Stomach (tissue), 19 donors: ENCODE measurements at places on chromosomes 11 and 22.
A peak's percentile ranks its signal among the peaks of the same experiment; 100 is the strongest.

DNA sequence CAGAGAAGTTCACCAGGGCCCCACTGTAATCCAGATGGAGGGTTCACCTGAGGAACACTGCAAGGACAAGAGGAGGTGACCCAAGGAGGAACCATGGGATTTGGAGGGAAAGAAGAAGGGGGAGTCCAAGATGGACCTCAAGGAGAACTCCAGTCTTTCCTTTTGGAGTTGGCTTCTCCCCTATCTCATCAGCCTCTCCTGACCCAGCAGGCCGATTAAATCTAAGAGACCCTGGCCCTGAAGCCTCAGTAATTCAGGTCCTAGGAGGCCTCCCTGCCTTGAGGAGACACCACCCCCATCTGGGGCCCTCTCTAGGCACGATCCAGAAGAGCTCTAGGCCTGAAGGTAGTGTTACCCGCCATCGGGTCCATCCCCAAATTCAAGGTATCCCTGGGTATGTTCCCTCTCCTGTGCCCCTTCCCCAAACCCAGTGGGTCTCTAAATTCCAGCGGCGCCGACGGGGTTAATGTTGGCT lies 15.1 kb upstream of the DGKZ start:
- no peak for DNase-seq

DNA sequence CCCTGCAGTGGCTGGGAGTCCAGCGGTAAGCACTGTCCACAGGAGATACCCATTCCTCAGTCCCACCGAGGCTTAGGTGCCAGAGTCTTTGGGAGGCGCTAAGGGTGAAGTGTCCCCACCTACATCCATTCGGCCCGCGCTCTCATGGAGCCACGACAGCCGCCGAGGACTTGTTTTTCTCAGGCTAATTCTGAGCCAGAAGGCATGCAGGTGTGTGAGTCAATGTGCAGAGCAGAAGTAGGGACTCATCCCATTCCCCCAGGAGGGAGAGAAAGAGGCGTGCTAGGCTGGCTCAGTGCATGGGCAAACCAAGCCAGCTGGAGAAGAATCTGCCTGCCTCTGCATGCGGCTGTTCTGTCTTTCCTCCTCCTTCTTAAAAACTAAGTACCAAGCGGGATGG lies 46.6 kb downstream of the KCNC1 start:
- no peak for DNase-seq

DNA sequence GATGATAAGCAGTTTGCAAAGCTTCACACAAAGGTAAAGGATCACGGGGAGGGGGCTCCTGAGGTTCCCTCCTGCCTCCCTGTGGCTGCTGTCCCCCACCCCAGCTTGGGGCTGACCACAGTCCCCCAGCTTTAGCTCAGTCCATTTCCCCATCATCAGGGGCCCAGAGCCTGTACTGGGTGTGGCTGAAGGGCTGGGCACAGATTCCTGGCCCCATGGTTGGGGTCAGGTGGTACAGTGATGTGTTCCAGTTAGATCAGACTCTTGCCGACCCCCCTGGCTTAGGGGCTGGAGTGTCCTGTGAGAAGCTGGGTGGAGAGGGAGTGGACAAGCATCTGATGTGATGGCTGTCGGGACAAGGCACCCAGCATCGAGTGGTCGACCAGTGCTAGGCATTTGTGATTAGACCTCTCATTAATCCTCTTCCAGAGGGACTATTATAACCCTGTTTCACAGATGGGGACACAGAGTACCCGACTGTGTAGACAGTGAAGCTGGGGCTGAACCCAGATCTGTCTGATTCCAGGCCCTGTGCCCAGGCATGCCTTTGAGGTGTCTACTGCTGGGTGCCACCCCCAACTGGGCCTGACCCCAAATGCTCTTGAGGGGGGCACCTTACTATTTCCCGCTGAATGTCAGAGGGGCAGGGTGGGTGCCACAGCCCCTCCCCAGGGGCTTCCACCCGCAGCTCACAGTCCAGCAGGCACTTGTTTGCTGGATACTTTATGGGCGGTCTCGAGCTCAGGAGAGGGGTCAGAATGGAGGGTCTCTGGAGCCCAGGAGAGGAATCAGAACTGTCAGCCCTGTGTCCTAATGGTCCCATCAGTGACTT lies 4.3 kb downstream of the SHANK3 start:
- no peak for DNase-seq

DNA sequence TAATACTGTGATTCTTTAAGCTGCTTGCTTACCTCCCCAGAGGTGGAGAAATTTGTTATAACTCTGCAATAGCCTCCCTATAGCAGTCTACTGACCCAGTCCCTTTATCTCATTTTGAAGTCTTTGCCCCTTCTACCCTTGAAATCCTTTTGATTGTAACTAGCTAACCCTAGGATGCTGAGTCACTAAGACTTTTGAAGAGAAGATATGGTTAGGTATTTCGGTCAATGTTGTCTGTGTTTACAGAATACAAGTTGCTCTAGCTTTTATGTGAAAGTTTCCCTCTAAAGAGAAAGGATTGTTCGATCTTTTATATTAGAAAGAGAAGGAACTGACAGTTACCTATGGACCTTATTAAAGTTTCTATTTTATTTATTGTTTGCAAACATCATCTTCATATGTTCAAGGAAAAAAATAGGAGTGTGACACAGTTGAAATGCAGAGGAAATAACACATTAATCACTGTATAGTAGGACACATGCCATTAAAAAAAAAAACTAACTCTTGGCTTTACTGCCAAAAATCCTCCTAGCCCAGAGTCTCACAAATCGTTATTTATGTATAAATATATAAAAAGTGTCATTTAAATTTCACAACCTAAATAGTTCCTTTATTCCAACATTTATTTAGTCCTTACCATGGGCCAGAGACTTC lies 3.1 kb downstream of the HYLS1 start:
- no peak for DNase-seq

GRCh38 chr11:120308081-120308480 lies 17.0 kb upstream of the TLCD5 start:
- no peak for DNase-seq

- no peak for DNase-seq
Measured at GRCh38 chr22:38724926-38725571, 19.3 kb downstream of the GTPBP1 start.

- peak; percentile 79 for DNase-seq
Measured at GRCh38 chr11:116707161-116707629, 65.6 kb downstream of the BUD13 start.

GRCh38 chr11:34158661-34159060 lies 53.2 kb downstream of the NAT10 start:
- DNase-seq, result no peak

GRCh38 chr11:23391031-23391430 lies 530.8 kb upstream of the CCDC179 start:
- no peak for DNase-seq

GRCh38 chr11:27120211-27120610 lies 79.6 kb downstream of the BBOX1 start:
- no peak for DNase-seq

GRCh38 chr22:30875481-30876215 lies 92.9 kb downstream of the MORC2 start:
- DNase-seq, result no peak

DNA sequence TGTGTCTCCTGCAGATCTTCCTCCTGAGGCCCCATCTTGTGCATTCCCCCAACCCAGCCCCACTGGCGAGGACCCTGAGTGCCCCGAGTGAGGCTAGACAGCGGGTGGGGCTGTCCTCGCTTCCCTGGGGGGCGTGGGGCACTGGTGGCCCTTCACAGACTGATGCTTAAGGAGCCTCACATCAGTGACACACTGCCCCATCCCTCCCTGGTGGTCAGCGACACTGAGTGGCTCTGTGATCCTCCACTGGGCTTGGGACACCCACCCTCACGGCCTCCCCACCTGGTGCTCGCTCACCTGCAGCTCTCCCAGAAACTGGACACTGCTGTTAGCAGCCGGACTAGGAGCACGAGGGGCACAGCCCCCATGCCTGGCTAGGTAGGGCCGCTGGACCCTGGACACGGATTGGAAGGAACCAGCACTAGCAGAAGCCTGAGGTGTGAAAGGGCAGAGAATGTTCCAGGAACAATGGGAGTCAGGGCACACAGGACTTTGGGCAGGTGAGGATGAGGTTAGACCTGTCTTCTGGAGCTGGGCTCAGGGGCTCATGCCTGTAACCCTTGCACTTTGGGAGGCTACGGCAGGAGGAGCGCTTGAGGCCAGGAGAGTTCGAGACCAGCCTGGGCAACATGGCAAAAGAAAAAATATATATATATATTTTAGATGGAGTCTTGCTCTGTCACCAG lies 23.2 kb upstream of the TXNRD2 start:
- no peak for DNase-seq

GRCh38 chr11:107827041-107827440 lies 31.5 kb downstream of the SLC35F2 start:
- DNase-seq, result no peak

- no peak for DNase-seq
Measured at GRCh38 chr11:95659088-95659487, 130.5 kb downstream of the FAM76B start.

GRCh38 chr11:69645801-69646492 lies 5.0 kb downstream of the CCND1 start:
- no peak for DNase-seq

DNA sequence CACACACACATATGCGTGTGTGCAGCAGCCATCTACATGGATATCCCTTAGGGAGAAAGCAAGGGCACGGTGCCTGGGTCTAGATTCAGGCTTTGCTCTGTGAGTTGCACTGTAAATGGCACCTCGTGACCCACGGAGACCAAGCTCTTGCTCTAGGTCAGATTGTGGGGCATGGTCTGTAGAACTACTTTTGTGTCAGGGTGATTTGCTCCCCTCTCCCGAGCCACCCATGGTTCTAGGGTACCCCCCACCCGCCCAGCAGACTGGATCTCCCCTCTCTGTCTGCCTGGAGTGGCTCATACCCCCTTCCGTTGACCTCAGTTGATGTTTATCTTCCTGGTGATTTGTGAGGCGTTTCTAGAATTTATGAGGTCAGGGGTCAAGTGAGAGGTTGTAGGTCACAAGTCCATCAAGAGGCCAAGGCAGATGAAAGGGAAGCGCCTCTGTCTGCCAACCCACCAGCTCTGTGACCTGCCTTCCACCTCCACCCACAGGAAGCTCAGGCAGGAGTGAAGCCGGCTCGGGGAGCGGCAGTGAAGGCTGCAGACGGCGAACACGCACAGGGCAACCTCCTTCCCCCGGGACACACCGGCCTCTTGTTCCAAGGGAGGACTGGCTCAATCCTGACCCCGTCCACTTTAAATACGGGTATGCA lies 76.2 kb upstream of the TTLL12 start:
- DNase-seq, result peak; percentile 72

DNA sequence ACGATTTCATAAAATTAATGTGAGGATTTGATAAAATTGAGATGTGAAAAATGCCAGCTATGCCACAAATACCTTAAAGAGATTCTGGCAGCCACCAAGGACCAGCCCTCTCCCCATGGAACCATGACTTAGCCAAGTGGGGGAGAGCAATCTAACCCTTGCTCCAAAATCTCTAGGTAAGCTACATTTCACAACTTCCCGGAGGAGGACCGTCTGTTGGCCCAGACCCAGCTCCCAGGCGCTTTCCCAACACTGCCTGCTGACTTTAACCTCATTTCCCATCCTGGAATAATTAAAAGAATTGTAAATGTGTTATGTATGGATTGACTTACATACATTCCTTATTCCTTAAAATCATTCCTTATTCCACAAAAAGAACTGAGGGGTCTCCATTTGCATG lies 47.5 kb upstream of the TENM4 start:
- no peak for DNase-seq

DNA sequence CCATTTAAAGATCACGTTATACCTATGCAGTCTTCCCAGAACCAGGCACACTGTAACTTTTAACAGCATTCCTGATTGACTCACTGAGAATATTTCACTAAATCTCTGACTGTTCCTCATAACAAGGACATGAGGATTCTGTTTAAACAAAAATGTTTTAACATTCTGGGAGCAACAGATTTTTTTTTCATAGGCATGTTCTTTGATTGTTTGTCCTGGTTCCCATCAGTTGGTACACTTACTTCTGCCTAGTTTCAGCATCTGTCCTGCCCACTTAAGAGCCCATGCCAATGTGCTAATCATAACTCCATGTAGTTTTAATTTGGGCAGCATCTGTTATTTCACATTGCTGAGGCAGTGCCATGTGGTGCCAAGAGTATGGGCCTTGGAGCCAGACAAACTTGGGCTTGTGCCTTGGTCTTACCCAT lies 138.5 kb upstream of the CTSC start:
- no peak for DNase-seq

DNA sequence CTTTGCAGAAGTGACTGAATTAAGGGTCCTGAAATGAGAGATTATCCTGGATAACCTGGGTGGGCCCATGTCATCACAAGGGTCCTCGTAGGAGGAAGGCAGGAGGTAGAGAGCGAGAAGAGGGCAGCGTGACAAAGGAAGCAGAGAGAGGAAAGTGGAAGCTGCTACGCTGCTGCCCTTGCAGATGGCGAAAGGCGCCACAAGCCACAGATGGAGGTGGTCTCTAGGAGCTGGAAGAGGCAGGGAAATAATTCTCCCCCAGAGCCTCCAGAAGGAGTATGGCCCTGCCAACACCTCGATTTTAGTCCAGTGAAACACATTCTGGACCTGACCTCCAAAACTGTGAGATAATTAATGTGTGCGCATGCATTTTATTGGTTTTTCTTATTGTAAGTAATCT lies 13.4 kb downstream of the TMEM184B start:
- no peak for DNase-seq

DNA sequence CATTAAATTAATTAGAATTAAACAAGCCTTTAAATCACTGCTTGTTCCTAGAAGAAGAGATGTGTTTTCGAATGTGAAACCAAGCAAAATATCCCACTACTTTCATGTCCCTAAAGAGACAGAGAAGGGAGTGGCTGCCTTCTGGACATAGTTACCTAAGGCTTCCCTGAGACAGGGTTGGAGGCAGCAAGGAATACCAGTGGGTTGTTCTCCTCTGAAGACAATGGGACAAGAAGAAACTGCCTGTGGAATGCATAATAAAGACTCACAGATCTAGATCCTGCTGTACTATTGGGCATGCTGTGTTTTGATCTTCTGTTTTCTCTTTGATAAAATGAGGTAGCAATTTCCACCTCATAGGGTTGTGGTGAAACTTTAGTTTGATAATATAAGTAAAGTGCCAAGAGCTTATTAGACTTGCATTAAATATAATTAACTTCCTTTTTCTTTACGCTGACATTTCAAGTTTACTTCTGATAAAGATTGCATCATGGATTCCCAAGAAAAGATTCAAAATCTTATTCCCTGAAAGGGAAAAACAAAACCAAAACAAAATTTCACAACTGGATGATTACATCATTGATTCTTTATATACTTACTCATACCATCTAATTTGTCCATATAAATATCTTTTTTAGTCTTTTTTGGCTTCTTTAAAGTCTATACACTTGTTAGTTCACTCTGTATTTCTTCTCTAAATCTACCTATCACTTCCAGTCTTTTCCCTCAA lies 621.3 kb downstream of the ETS1 start:
- DNase-seq, result no peak

DNA sequence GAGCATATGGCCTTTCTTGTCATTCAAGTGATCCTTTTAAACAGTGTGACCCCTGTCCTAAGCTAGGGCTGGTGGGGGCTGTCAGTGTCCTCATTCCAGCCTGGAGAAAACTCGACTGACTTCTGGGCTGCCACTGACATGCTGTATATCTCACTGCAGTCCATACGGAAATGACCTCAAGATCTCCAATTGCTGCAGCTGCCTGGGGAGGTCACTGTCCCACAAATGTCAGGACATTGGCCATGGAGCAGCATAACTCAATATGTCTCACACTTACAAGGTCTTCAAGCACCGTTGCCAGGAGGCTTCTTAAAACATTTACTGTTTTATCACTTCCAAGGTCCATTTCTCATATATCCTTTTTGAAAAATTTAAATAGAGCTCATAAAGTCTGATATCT lies 27.8 kb upstream of the CSNK2A3 start:
- no peak for DNase-seq

GRCh38 chr22:36828815-36829214 lies 12.0 kb upstream of the PVALB start:
- no peak for DNase-seq
